ENCODE measurements at places on chromosomes 12 and 14. TPM values are rescaled to one million over a fixed set of nuclear protein-coding genes. Genes with fewer than 3 reads are reported as not detected.

DNA sequence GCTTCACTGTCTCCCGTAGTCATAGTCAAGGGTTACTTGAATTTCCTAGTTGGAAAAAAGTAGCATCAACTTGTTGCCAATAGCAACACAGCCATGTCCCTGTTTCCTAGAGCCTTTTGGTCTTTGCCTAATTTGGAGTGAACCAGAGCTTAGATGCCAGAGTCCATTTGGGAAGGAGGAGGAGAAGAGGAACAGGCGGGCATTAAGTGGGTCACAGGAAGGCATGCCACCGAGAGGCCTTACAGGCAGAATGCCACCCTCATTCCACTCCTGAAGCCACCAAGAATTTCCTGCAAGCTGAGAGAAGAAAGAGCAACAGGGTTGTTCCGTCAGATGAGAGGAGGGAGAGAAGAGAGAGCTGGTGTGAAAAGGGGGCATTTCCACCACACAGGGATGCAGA is 339.5 kb downstream of the DPF3 start:
- no peak for DNase-seq

- no peak for DNase-seq
These were observed 4.7 kb upstream of the SSH1 start for GRCh38 chr12:108861878-108862587.

DNA sequence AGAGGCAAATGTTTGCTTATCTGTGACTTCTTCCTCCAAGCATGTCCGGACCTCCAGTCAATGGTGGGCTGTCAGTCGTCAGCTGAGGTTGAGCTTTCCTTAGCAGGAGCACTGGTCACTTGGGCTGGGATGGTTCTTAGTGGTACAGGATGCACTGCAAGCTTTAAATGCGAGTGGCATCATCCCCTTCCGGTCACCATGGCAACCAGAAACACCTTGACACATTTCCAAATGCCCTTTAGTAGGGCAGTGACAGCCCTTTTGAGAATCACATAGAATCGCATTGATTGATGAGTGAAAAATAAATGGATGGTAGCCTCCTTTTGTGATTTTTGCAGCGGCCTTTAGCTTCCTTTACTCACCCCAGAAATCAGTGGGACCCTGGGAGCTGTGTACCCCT is 24.1 kb downstream of the NTF3 start:
- DNase-seq = no peak

DNA sequence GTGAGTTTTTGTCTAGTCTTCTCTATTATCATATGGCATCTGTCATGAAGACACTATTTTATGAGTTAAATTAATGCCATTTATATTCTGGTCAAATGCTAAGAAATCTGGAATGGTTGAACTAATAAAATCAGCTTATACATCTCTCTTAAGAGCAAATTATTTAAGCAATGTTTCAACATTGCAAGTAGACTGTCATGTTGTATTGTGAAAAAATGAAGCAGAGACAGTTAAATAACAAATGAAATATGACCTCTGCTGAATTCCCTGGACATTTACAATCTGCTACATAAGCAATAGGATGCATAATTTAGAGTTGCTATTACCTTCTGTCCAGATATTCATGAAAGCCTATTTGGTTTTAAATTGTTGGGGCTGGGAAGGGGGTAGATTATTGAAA is 30.6 kb downstream of the NAV3 start:
- no peak for DNase-seq

- no peak for DNase-seq
These were observed 790 bp downstream of the GTF2A1 start for GRCh38 chr14:81219759-81220579.

GRCh38 chr12:15477761-15478160 is 155.5 kb downstream of the PTPRO start:
- DNase-seq = no peak

- DNase-seq = no peak
These were observed 10.7 kb downstream of the CEP170B start for GRCh38 chr14:104875811-104876210.

- no peak for DNase-seq
These were observed 248.9 kb downstream of the SLC16A7 start for GRCh38 chr12:59844750-59845149.

DNA sequence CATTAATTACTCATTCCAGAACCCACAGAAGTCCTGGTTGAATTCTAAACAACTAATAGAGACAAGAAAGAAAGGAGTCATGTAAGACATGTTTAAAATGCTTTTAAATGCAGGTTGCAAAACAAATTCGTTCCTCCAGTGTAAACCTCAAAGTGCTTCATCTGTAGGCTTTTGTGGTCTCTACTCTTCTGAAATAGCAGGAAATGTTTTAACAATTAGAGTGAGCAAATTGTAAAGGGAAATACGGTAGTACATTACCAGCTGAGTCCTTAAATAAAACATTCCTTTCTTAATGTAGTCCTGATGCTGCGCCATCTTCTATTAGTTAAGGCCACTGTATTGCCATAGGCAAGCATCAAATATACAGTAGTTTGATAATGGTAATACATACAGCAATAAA is 1934.2 kb upstream of the SEL1L start:
- DNase-seq = peak; percentile 7

- DNase-seq = no peak
These were observed 158.6 kb upstream of the PARP11 start for GRCh38 chr12:4031703-4032291.

DNA sequence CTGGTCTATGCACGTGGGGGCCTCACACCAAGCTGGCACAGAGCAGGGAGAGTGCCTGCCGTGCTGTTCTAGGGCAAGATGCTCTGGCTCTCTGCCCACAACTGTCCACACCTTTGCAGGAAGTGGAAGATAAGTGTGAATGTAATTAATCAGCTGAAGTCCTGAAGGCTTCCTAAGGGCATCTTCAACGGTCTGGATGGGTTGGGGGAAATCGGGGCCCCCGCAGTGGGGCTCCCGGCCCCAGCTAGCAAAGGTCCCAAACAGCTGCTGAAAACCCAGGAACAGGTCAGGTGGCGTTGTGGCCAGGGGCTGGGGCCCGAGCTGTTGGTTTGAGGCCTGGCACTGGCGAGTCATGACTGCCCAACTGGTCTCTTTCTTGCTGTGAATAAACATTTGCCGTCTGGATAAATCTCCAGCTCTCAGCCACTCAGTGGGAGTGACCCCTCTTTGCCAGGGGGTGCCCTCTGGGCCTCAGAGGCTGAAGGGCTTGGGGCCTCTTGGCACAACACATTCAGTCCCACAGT is 6.7 kb upstream of the SLC25A29 start:
- DNase-seq = no peak

DNA sequence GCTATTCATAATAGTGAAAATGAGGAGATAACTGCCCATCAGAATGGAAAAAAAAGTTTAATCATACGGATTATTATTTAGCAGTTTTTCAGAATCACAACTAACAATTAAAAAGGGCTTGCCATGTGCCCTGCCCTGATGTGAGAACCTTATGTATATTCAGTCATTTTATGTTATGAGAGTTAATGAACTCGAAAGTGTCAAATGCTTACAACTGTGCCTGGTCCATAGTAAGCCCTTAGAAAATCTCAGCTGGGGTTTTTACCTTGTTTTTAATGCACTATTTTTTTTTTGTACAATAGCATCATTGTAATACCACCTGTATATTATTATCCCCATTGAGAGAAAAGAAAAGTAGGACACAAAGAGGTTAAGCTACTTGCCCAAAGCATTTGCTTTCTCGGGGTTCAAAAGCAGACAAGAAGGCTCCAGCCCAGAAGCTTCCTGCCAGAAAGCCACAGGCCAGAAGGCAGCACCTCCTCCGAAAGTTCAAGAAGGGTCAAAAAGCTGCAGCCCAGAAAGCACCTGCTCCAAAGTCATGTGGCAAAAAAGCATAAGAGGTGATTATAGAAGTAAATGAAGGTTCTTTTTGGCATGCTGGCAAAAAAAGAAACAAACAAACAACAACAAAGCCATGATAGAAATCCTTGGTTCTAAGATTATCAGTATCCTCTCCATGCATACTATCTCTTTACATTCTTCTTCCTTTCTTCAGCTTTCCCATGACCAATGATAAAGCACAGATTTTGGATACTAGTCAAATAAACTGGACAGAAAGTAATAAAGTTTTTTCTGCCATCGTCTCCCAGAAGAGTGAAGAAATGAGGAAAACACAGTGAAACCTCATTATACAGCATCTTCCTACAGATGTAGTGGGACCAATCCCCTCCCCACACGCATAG is 59.1 kb upstream of the NAP1L1 start:
- no peak for DNase-seq

The RERG gene
- 0.14 TPM for total RNA-seq

The SIRT4 gene
- total RNA-seq = 2.4 TPM

The WNT5B gene
- 3.8 TPM for total RNA-seq

The IGF1 gene
- total RNA-seq = 0.17 TPM

The TCL1A gene
- not detected for total RNA-seq

The KLHDC1 gene
- total RNA-seq = 1.4 TPM

Measured in H4 (cell line).